ENCODE measurements at places on chromosomes 12 and 14.

GRCh38 chr12:109531411-109531810, 41.9 kb downstream of the MMAB start:
- no peaks in the 10 kb centered on the region for H3K27me3 ChIP-seq
- H3K36me3 ChIP-seq = no peaks in the 10 kb centered on the region
- H3K27ac ChIP-seq = no peak overlapping the region
- no peak overlapping the region for H3K4me3 ChIP-seq

DNA sequence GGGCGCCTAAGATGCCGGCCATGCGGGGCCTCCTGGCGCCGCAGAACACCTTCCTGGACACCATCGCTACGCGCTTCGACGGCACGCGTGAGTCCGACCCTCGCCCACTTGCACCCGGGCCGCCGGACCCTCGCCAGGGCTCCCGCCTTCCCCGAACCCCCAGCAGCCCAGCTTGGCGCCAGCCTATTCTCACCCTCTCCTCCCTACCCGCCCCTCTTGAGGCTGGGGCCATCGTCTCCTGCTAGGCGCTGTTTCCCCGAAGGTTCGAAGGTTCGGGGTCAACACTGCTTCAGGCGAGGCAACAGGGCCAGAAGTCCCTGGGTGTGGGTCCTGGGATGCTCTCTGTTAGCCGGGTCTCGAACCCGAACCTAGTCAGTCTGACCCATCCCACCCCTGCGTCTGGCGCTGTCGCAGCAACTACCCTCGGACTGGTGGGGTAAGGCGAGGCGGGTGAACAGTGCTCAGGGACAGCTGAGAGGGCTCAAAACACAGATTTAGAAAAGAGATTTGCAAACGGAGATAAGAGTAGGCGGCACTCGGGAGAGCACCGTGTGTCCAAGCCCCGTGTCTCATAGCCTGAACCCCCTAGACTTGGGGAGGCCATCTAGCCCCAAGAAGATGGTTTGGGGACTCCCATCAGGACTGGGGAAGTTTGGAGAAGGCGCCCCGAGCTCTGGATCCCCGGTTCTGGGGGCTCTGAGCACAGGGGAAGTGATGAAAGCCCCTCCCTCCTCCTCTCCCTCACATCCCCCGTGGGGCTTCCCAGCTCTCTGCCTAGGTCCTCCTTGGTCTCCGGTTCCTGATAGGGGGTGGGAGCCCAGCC, 787 bp downstream of the KCNH3 start:
- no peak for DNase-seq
- no peaks in the 10 kb centered on the region for H3K36me3 ChIP-seq
- no peak overlapping the region for H3K27ac ChIP-seq

DNA sequence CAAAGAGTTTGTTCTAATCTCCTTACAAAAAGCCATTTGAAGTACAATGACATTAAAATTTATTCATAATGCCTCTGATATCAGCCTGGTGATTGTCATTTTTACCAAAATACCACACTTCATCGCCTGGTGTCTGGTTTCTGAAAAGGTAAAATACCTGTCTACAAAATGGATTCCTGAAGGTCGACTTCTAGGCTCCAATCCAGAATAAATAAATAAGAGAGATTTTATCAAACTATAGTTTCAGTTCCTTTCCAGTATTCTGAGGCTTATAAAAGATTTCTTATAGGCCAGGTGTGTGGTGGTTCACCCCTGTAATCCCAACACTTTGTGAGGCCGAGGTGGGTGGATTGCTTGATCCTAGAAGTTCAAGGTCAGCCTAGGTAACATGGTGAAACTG, 340.7 kb downstream of the SLC16A7 start:
- H3K4me1 ChIP-seq = no peaks in the 10 kb centered on the region
- H3K36me3 ChIP-seq = no peaks in the 10 kb centered on the region
- H3K27me3 ChIP-seq = no peaks in the 10 kb centered on the region
- H3K4me3 ChIP-seq = no peak overlapping the region
- no peak for DNase-seq
- H3K27ac ChIP-seq = no peak overlapping the region

GRCh38 chr12:85713373-85713772, 122.8 kb downstream of the RASSF9 start:
- no peaks in the 10 kb centered on the region for H3K27me3 ChIP-seq
- no peaks in the 10 kb centered on the region for H3K36me3 ChIP-seq
- H3K27ac ChIP-seq = no peak overlapping the region
- no peak for DNase-seq
- H3K4me1 ChIP-seq = no peaks in the 10 kb centered on the region

- no peaks in the 10 kb centered on the region for H3K36me3 ChIP-seq
- peak overlapping the region; percentile 97 for H3K27ac ChIP-seq
Observed at GRCh38 chr14:68979722-68980451, 785 bp upstream of the ACTN1 start.

- H3K36me3 ChIP-seq = no peaks in the 10 kb centered on the region
- no peak overlapping the region for H3K27ac ChIP-seq
- peaks cover 1% of the 10 kb centered on the region for H3K4me1 ChIP-seq
Observed at GRCh38 chr14:34058510-34058909, 107.6 kb upstream of the EGLN3 start.

DNA sequence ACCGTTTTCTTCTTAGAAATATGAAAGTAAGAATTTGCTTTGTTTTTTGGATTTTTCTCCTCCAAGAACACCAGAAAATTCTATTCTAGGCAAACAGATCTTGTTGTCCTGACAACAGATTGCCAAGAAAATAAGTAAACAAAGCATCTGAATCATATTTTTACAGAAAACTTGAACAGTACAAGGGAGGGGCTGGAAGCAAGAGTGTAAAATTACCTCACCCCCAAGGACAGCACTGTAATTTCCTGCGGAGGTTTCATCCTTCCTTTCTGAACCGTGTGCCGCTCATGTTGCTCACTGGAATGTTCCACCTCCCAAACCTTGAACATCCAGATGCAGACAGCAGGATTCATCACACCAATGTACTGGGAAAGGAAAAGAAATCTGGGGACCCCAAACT, 5.4 kb upstream of the CAMKK2 start:
- H3K36me3 ChIP-seq = no peaks in the 10 kb centered on the region
- H3K4me3 ChIP-seq = no peak overlapping the region
- no peak for DNase-seq
- no peaks in the 10 kb centered on the region for H3K27me3 ChIP-seq

GRCh38 chr14:101634850-101635748, 73.8 kb downstream of the DIO3 start:
- H3K27ac ChIP-seq = no peak overlapping the region
- H3K4me1 ChIP-seq = no peaks in the 10 kb centered on the region
- H3K36me3 ChIP-seq = no peaks in the 10 kb centered on the region
- DNase-seq = no peak

DNA sequence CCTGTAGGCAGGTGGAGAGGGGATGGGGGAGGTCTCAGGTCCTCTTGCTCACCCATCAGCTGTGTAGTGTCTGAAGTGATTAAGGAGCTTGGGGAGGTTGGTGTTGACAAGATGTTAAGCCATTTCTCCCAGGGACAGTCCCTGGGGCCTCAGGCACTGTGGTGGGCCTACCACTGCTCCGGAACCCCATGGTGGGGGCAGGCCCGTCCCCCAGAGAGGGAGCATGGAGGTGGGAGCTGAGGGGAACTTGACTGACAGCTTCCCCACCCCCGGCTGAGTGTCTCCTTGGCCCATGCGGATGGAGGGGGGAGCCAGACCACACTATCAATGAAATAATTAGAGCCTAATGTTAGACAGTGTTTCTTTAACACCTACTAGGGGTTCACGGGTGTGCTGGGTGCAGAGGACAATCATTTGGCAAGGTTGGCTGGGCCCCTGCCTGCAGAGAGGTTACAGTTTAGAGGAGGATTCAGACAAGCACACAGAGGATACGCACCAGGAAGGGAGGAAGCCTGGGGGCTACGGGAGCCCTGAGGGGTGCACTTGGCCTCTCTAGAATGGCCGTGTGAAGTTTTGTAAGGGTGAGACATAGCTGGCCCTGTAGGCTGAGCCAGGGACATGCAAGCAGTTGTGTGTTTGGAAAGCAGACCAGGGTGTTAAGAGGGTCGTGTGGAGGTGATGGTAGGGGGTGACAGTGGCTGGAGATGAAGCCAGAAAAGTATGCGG, 19.3 kb upstream of the KRT80 start:
- no peak overlapping the region for H3K27ac ChIP-seq
- no peak overlapping the region for H3K4me3 ChIP-seq
- no peak for DNase-seq
- no peaks in the 10 kb centered on the region for H3K4me1 ChIP-seq

- no peaks in the 10 kb centered on the region for H3K27me3 ChIP-seq
- no peak for DNase-seq
Observed at GRCh38 chr12:112686373-112686772, 105.2 kb upstream of the RPH3A start.

GRCh38 chr14:38536376-38537038, 280.6 kb upstream of the CLEC14A start:
- peak overlapping the region; percentile 70 for H3K27ac ChIP-seq
- no peak overlapping the region for H3K4me3 ChIP-seq
- H3K4me1 ChIP-seq = peaks cover 9% of the 10 kb centered on the region
- DNase-seq = peak; percentile 78
- H3K36me3 ChIP-seq = no peaks in the 10 kb centered on the region

DNA sequence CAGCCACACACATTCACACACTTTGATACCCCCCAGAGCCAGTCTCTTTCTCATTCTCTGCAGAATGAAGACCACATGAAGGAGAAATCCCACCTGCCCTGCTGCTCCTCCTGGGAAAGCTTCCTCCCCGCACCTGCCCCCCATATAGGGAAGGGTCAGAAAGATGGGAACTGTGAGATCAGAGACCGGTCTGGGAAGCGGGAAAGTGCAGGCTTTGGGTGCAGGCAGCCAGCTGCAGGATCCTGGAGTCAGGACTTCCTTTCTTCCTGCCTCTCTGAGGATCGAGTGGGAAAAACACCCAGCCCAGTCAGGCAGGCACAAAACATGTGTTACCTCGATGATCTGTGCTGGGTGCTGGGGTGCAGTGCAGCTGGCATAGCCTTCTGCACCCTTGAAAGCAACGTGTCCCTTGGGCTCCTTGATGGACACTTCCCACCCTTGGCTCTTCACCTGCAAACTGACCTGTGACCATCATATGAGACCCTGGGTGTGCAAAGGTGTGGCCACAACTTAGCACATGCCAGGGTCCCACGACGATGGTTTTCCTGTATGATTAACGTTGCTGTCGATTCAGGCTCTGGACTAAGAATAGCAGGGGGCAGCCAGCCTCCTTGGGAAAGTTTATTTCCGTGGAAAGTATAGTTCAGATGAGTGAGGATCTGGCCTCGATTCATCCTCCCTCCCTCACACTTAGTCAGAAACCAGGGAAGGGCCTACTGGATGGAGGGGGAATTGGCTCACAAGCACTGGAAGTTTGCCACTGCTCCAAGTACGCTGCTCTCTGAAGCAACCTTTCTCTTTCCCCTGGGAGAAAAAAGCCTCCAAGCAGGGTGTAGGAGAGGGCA, 105.4 kb upstream of the MED13L start:
- no peak overlapping the region for H3K4me3 ChIP-seq
- peak; percentile 60 for DNase-seq
- H3K36me3 ChIP-seq = no peaks in the 10 kb centered on the region
- peaks cover 9% of the 10 kb centered on the region for H3K4me1 ChIP-seq
- peak overlapping the region; percentile 30 for H3K27ac ChIP-seq

GRCh38 chr14:24780281-24780680, 146.3 kb upstream of the GZMB start:
- no peak overlapping the region for H3K4me3 ChIP-seq
- H3K36me3 ChIP-seq = no peaks in the 10 kb centered on the region
- no peak overlapping the region for H3K27ac ChIP-seq
- peaks cover 1% of the 10 kb centered on the region for H3K4me1 ChIP-seq
- no peaks in the 10 kb centered on the region for H3K27me3 ChIP-seq

- peaks cover 13% of the 10 kb centered on the region for H3K4me1 ChIP-seq
- no peak overlapping the region for H3K27ac ChIP-seq
- H3K4me3 ChIP-seq = no peak overlapping the region
- no peaks in the 10 kb centered on the region for H3K27me3 ChIP-seq
- no peaks in the 10 kb centered on the region for H3K36me3 ChIP-seq
Observed at GRCh38 chr14:76768671-76769500, 7.6 kb downstream of the VASH1 start.

DNA sequence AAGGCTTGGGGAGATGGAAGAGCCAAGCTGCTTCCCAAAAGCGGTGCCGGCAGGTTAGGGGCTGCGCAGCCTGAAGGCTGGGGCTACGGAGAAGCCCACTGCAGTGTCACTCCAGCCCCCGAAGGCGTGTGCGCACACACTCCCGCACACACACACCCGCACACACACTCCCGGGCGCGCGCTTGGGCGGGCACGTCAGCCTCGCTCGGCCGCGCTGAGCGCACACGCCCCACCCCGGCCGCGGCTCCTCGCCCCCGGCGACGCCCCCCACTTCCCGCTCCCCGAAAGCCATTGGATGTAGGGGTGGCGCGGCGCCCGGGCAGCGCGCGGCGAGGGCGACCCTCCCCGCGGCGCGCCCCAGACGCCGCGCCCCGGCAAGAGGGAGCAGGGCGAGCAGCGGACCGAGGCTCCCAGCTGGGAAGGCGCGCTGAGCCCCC, at the start of gene KCNK10:
KCNK10 (minus strand) TSS at position 184 of the 437 bp plus-strand sequence. CDS start 471 bp downstream, outside the sequence.
- no peaks in the 10 kb centered on the region for H3K36me3 ChIP-seq
- no peaks in the 10 kb centered on the region for H3K4me1 ChIP-seq
- H3K27ac ChIP-seq = no peak within 1 kb of the TSS
- peaks cover 58% of the 10 kb centered on the region for H3K27me3 ChIP-seq
- DNase-seq = no peak

DNA sequence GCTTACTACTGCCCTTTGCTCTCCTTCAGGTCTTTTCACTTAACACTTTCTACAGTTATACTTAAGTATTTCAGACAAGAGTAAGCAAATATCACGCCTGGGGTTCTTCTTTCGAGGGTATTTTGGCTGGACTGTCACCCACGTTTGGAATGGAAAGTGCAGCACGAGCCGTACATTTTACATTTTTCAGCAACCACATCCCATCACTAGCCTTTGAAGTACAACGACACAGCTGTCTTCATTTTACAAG, 349 bp upstream of the FAM177A1 start:
- no peak for DNase-seq
- H3K4me1 ChIP-seq = no peaks in the 10 kb centered on the region
- no peak overlapping the region for H3K27ac ChIP-seq
- H3K4me3 ChIP-seq = peak overlapping the region; percentile 49
- H3K27me3 ChIP-seq = no peaks in the 10 kb centered on the region
